ENCODE measurements at places on chromosomes 11 and 22.

DNA sequence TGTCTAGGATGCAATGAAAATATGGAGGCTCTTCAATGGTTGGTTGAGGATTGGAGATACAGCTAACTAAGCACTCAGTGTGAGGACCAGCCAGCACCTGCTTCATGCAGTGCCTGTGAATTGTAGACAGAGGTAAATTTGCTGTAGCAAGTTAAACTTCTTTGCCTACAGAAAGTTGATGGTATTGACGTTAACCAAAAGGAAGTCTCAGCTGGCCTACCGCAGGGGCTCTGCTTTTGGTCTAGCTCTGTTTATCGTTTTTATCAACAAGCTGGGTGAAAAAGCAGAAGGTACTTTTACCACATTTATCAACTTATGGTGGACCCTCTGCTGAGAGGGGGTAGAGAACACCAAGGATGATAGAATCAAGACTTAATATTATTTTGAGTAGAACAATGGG, 51.6 kb downstream of the GRAMD1B start:
- DNase-seq: no peak

GRCh38 chr11:17531636-17532113, 12.5 kb downstream of the USH1C start:
- DNase-seq: no peak

- no peak for DNase-seq
These were observed 2.6 kb upstream of the P2RY2 start for GRCh38 chr11:73215191-73216134.

- DNase-seq: no peak
These were observed 1477.8 kb downstream of the FAM181B start for GRCh38 chr11:81255895-81256294.

GRCh38 chr11:90448256-90448655, 225.4 kb upstream of the CHORDC1 start:
- no peak for DNase-seq

DNA sequence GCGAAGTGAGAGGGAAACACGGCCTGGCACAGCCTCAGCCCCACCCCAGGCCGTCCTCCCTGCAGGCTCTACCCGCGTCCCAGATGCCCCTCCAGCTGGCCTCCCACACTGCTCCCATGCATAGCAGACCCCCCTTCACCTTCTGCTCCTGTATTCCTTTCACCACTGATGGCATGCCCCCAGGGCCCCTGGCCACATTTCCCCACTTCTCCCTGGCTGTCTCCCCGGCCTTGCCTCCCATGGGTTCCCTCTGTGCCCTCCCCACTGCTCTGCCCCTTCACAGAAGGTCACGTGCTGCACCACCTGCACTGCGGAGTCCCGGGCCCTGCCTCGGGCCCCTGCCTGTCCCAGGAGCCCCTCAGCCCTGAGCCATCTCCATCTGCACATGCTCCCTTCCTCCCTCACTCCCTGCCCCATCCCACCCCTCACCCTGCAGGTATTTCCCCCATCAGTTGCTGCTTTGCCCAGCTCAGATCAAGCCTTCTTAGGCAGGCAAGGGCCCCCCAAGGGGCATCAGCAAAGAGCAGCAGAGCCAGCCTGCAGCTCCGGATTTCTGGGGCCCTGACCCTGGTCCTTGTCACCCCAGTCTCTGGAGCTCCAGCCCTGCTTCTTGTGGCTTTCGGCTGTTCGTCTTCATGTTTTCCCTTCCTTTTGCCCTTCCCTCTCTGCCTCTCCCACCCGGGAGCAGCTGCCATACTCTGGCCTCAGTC, 46.4 kb downstream of the GAB4 start:
- no peak for DNase-seq

- peak; percentile 66 for DNase-seq
These were observed 27.1 kb downstream of the ARAP1 start for GRCh38 chr11:72724851-72725723.

DNA sequence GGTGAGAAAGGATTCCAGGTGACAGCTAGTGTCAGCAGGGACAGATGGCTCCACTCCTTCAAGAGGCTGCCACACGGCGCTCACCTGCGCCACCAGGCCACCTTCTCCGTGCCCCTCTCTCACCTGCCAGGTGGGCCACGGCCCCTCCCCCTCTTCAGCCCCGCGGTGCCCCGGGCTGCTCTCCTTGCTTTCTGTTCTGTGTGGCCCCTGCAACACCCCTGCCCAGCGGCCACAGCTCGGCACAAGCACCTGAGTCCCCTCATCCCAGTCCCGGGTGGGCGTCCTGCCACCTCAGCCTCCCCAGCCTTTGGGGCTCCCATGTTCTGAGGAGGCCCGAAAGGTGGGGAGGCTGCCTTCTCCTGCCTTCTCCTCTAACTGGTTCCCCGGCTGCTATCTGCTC, 46.4 kb downstream of the APOL1 start:
- no peak for DNase-seq

GRCh38 chr11:114280696-114281095, 15.5 kb upstream of the NNMT start:
- no peak for DNase-seq

DNA sequence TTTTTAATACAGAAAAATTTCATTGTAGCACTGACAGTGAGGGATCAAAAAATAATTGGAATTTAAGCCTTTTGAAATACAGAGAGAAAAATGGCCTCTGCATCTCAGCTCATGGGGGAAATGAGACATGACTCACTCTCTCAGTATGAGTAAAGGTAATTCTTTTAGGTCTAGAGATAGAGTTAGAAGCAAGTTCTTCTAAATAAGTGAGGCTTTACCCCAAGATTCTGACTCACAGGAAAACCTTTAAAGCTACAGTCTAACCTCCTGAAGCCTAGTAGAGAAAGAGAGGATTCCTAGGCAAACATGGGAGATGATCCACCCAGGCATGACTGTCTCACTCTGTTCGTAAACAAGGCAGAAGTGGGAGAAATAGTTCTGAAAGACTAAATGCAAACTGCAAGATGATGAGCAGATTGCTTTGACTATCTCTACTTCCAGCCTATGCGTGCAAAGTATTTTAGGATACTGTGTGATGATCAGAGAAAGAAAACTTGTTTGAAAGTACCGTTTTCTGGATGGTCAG, 1003.3 kb upstream of the CCDC90B start:
- DNase-seq: no peak

DNA sequence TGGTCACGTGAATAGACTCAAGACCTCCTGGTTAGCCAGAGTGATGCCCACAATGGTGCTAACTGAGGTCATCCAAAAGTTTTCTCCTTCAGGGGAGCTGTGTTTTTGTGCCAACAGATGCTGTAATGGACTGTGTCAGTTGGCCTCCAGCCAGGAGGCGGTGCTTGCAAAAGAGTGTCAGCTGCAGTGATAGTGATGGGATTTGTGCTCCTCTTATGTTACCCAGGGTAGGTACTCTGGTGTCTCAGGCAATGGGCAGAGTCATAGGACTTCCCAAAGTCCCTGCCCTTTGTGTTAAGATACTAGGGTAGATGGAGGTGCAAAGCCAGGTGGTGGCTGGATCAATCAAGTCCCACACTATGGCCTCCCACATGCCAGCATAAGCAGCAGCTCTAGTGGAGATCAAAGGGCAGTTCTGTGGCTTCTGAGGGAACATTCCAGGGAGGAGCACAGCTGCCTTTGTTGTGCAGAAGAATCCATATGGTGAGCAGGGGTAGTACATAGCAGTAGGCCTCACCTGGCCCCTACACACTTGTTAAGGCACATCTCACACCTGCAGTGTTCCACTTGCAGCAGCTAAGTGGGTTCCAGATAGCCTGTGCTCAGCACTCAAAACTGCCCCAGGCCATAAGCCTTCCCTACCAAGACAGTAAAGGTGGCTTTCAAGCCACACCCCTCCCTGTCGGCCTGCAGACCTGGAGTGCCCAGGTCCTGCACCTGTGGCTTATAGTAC, 9.4 kb upstream of the FANCF start:
- DNase-seq: no peak

- no peak for DNase-seq
These were observed 7.2 kb downstream of the BPIFC start for GRCh38 chr22:32457031-32457430.

DNA sequence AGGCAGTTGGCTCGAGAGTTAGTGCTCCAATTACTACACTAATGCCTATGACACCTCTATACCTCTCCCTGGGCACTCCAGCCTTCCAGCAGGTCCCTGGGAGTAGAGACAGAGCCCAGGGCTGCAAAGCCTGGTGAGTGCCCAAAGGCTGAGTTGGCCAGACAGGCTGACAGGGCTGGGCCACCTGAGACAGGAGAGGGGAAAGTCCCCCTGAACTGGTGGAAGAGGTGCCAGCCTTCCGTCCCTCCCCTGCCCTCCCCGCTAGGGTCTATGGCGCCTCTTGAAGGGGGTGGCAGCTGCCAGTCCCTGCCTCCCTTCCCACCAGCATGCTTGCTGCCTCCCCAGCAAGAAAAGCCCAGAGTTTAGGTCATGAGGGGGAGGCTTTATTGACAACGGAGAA, 3.0 kb downstream of the KCNJ11 start:
- DNase-seq: no peak

- no peak for DNase-seq
These were observed 687 bp downstream of the ZNF202 start for GRCh38 chr11:123740787-123741158.

- DNase-seq: no peak
These were observed 48.9 kb downstream of the FAR1 start for GRCh38 chr11:13717331-13717730.

GRCh38 chr22:23714596-23715578, 24.1 kb downstream of the RGL4 start:
- DNase-seq: no peak

DNA sequence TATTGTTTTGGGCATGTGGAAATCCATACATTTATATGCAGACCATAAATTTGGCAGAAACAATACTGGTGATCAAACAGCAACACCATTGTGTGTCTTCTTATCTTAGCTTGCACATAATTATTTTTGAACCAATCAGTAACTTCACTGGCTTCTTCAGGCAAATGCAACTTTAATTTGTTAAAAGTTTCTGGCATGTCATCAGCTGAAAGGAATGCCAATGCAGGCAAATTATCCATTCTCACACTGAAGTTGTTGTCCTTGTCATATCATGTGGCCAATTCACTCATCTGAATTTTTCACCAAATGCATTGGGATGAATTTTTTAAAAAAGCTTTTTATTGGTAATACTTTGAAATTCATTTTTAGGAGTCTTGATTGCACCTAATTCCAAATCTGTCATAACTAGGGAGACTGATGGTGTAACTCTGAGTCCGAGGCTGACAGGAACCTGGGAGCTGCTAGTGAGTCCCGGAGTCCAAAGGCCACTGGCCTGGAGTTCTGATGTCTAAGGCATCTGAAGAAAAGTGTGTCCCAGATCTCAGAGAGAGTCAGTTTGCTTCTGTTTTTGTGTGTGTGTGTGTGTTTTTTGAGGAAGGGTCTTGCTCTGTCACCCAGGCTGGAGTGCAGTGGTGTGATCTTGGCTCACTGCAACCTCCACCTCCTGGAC, 17.4 kb upstream of the OR10V1 start:
- DNase-seq: no peak

- no peak for DNase-seq
These were observed 11.3 kb upstream of the P2RY2 start for GRCh38 chr11:73206801-73207200.

GRCh38 chr11:96162816-96163499, 180.0 kb downstream of the MAML2 start:
- DNase-seq: no peak

DNA sequence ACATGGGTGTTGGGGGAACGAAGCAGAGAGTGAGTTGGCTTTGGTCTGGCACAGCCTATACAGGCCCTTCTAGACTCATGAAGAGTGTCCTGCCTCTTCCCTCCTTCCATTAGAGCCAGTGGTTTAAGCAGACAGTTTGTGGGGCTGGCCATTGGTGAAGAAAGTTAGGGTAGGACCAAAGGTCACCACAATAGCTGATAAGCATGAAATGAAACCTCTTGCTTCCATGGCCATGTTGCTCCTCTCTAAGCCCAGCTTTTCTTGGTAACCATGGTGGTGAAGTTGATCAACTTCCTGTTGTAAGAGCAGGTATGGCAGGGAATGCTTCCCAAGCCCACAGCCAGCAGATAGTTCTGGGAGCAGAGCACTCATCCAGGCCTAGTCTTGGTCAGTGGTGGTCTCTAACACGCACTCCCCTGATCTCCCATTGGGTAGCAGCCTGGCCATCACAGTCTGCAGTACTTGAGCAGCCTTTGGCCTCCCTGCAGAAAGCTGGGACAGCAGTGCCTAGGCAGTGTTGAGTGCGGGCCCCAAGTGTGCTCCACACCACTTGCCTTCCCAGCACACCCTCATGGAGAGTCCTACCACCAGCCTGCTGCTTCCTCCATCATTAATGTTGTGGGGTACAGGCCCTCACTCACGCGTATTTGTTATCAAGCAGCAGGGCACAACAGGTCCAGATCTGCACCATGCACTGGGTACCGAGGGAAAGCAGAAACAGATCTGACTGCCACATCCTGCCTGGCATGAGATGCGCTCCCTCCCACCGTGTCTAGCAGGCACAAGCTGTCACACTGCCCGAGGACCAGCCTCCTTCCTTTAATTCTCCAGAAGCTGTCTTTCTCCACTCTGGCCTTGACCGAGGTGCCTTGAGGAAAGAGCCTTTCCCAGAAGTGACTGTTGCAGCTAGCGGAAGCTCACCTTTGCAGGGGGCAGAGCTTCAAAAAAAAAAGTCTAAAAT, 65.8 kb upstream of the SUSD2 start:
- no peak for DNase-seq

GRCh38 chr22:43447380-43447779, 35.6 kb downstream of the MPPED1 start:
- no peak for DNase-seq

DNA sequence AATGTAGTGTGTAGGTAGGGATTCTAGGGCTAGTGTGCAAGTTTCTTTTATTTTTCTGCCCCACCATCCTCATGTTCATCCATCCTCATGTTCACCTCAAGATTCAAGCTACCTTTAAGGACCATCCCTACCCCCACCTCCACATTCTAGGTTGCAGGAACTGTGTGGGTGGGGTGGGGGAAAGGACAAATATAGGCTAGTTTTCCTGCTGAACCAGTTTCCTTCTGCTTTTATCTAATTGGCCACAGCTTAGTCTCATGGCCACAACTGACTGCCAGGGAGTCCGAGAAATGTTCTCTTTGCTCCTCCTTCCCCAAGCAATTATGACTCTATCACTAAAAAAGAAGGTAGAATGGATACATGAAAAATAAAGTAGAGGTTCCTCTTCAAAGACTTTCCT, 179.0 kb upstream of the LARGE1 start:
- DNase-seq: no peak

DNA sequence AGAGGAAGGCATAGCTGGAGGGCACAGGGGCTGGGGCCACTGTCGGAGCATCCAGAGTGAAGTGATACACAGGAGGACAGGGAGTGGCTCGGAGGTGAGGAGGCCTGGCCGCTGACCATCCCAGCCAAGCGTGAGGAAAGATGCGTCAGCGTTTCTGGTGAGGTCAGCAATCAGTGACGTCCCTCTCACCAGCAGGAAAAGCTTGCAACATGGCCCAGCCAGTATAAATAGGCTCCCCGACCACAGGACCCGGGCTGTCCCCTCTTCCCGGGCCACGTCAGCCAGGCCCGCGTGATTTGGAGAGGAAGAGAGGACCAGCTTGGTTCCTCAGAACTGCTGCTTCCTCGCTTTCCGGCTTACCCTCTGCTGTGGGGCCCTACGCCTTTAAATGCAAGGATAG, 4.2 kb upstream of the OSM start:
- DNase-seq: no peak

DNA sequence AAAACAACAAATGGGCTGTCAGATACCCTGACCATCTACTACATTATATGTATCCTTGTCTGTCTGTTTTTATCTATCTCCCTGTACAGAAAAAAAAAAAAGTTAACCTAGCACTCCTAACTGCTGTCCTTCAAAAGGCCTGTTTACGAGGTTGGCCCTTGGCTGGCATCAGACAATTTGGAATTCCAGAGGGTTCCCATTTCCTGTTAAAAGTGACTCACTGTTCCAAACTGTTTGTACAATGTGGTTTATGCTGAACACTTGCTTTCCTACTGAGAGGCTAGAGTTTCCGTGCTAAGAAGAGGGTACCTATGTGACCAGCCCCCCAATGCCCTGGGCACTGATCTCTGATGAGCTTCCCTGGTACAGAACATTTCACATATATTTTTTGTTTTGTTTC, 65.9 kb upstream of the HMGXB4 start:
- DNase-seq: no peak

Measured in stimulated activated CD4-positive, alpha-beta T cell treated with anti-CD3 and anti-CD28 coated beads, Interleukin-1b, Interleukin-23, amount 100 ng/mL, for 1 hour (primary cell).